Stimulated activated CD8-positive, alpha-beta memory T cell treated with anti-CD3 and anti-CD28 coated beads, Interleukin-7, amount 100 ng/mL, for 1 hour (primary cell): ENCODE measurements at places on chromosomes 11 and 22.

DNA sequence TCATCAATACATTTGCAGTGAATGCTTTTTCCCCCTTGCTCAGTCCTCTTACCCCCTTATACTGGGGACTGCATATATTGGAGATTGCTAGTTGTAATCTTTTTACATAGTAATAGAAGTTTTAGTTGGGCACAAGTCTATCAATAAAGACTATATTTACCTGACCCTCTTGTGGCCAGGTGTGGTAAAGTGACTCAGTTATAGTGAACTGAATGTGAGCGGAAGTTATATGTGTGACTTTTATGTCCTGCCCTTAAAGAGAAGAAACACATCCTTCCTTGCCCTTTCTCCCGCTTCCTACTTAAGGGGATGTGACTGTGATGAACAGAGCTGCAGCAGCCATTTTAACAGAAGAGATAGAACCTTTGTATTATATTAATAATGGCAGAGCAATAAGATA lies 362.0 kb downstream of the METTL15 start:
- no peak for DNase-seq

GRCh38 chr11:30453705-30454104 lies 130.8 kb downstream of the ARL14EP start:
- DNase-seq: no peak

DNA sequence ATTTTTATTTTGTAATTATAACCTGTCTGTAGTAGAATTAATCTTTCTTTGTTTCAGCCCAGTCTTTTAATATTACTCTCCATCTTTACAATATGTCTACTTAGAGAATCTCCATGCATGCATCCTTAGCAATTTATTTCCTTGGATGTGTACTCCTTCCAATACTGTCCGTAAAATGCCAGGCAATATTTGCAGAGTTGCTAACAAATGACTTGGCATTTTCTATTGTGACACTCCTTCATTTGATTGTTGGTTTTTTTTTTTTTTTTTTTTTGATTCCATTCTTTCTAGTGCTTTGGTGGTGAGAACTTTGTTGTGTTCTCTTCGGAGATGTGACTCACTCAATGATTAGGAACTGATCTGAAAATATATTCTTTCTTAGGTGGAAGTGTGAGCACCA lies 220.3 kb downstream of the CNTN5 start:
- DNase-seq: no peak

GRCh38 chr22:45246060-45246985 lies 5.6 kb upstream of the KIAA0930 start:
- no peak for DNase-seq

DNA sequence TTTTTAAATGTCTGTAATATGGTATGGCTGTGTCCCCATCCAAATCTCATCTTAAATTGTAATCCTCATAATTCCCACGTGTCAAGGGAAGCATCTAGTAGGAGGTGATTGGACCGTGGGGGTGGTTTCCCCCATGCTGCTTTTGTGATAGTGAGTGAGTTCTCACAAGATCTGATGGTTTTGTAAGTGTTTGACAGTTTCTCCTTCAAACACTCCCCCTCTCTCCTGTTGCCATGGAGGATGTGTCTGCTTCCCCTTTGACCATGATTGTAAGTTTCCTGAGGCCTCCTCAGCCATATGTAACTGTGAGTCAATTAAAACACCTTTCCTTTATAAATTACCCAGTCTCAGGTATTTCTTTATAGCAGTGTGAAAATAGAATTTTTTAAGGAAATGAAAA lies 31.1 kb upstream of the CD44 start:
- no peak for DNase-seq

DNA sequence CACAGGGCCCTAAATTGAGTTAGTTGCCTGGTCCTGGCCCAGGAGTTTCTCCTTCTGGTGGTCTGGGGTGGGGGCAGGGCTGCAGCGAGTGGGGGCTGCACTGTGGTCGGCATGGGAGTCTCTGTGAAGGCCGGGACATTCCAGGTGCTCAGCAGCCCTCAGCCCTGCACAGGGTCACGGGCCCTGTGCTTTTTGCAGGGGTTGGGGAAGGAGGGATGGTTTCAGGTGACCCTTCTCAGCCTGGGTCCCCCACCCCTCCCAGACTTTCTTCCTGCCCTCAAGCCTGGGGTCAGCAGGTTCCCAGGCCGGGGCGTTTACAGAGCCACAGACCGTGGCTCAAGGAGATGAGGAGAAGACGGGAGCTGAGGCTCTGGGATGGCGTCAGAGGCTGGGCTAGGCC lies 7.8 kb downstream of the EMID1 start:
- DNase-seq: no peak

DNA sequence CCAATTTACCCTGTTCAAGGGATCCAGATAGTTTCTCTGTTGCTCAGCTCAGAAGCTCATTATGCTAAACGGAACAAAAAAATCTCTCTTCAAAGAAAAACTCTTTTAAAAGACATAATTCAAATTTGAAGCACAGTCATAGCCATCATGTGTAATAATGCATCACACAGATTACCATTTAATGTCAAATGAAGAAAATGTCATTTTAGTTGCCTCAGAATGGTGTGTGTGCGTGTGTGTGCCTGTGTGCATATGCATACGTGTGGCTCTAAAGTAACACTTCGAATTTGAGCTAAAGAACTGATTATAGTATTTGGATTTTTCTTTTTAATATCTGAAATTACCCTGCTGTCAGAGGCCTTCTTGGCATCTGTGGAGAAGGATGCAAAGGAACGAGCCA lies 9.9 kb downstream of the TTC12 start:
- no peak for DNase-seq

GRCh38 chr11:2428322-2428795 lies 16.0 kb downstream of the TRPM5 start:
- peak; percentile 64 for DNase-seq

- DNase-seq: no peak
These were observed 24.6 kb downstream of the MYBPC3 start for GRCh38 chr11:47327949-47328348.

- DNase-seq: peak; percentile 20
These were observed 16.4 kb upstream of the SCGB1A1 start for GRCh38 chr11:62402226-62402959.
